ENCODE measurements at places on chromosomes 2 and 18. TPM values are rescaled to one million over a fixed set of nuclear protein-coding genes. Genes with fewer than 3 reads are reported as not detected.
A peak's percentile ranks its signal among the peaks of the same experiment; 100 is the strongest.

The PLEKHB2 gene
- 95.7 TPM for total RNA-seq

The STAM2 gene
- 12.4 TPM for total RNA-seq

The ZEB2 gene
- 0.60 TPM for total RNA-seq

The PRPF40A gene
- total RNA-seq, result 69.4 TPM

The FER1L5 gene
- total RNA-seq, result not detected

- no peak for DNase-seq
Measured at GRCh38 chr2:235914756-235915155, 253.4 kb downstream of the GBX2 start.

DNA sequence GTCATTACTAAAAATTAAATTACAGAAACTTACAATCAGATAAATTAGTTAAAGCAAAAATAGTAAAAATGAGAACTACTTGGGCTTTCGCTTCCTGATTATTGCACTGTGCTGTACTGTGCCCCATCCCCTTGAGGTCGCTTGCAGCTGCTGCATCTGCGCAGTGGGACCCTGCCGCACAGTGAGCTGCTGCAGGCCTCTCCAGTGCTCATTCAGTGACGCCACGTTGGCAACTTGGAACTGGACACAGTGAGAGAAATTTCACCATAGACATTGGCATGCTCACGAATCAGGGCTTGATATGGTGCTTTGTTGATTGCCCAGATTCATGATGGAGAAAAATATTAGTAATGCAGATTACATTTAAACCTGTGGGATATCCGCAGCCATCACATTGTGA lies 290.8 kb upstream of the MYT1L start:
- DNase-seq, result no peak

GRCh38 chr18:25345081-25345866 lies 6.7 kb downstream of the ZNF521 start:
- DNase-seq, result peak; percentile 46

DNA sequence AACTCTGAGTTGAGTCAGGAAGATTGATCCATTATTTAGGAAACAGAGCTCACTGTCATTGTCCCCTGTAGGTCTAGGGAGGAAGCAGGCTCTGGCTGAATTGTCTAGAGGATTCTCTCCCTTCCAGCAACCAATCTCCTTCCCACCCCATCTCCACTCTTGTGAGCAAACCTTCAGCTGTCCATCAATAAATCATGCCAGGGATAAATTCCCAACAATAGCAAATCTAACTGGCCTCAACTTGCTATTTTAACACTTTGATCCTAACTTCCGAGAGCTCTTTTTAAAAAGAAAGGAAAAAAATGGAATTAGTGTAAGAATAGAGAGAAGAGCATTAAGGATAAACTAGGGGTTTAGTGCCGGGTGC lies 53.5 kb downstream of the ATP8B1 start:
- no peak for DNase-seq

GRCh38 chr2:86275384-86275799 lies 62.0 kb downstream of the REEP1 start:
- DNase-seq, result no peak

GRCh38 chr2:239315308-239315707 lies 85.5 kb downstream of the HDAC4 start:
- no peak for DNase-seq

- no peak for DNase-seq
Measured at GRCh38 chr2:53575721-53576124, 191.9 kb upstream of the CHAC2 start.

Measured in lung microvascular endothelial cell (primary cell).